ENCODE measurements at places on chromosomes 4 and X.

- DNase-seq: no peak
Observed at GRCh38 chr4:106618956-106619355, 250.4 kb upstream of the GIMD1 start.

DNA sequence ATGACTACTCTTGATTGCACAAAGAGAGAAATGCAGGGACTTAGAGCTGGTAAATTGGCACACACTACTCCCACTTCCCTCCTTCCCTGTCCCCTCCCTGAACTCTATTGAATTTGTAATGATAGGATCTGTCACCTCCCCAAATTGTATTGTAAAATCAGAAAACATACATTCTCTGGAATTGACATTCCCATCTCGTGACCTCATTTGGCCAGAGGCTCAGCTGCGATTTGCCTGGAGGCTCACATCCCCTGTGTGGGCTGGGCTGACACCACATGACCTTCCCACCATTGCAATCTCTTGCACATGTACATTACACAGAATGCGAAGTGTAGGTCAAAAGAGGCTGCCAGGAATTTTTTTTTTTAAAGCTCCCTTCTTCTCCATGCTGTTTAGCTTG is 172.1 kb downstream of the MID1IP1 start:
- DNase-seq: no peak

GRCh38 chr4:74166135-74166534 is 8.2 kb downstream of the MTHFD2L start:
- DNase-seq: no peak

- DNase-seq: no peak
Observed at GRCh38 chr4:69816236-69816635, 43.7 kb downstream of the SULT1E1 start.

DNA sequence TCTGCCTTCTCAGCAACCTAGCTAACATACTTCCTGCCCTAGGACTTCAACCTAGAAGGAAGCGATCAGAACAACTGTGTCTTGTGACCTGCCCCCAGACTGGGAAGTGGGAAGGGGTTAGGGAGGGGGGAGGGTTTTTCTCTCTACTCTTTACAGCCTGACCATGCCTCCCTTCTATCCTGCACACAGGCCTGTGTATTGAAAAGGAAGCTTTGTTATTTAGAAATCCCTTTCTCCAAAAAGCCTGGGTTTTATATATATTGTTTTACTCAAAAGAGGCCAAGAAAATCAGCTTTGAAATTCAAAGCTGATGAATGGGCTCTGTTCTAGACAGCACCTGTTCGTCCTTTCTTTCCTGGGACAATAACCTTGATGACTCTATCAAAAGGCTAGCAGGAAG is 35.2 kb upstream of the SMS start:
- no peak for DNase-seq

DNA sequence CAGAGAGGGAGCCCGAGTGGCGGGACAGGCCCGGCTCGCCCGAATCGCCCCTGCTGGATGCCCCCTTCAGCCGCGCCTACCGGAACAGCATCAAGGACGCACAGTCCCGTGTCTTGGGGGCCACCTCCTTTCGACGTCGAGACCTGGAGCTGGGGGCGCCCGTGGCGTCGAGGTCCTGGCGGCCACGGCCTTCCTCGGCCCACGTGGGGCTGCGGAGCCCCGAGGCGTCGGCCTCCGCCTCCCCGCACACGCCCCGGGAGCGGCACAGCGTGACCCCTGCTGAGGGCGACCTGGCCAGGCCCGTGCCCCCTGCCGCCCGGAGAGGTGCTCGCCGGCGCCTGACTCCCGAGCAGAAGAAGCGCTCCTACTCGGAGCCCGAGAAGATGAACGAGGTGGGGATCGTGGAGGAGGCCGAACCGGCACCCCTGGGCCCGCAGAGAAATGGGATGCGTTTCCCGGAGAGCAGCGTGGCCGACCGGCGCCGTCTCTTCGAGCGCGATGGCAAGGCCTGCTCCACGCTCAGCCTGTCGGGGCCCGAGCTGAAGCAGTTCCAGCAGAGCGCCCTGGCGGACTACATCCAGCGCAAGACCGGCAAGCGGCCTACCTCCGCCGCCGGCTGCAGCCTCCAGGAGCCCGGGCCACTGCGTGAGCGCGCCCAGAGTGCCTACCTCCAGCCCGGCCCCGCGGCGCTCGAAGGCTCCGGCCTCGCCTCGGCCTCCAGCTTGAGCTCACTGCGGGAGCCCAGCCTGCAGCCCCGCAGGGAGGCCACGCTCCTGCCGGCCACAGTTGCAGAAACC is 156.9 kb downstream of the SOWAHB start:
- DNase-seq: no peak
